ENCODE measurements at places on chromosomes 5 and 9.

DNA sequence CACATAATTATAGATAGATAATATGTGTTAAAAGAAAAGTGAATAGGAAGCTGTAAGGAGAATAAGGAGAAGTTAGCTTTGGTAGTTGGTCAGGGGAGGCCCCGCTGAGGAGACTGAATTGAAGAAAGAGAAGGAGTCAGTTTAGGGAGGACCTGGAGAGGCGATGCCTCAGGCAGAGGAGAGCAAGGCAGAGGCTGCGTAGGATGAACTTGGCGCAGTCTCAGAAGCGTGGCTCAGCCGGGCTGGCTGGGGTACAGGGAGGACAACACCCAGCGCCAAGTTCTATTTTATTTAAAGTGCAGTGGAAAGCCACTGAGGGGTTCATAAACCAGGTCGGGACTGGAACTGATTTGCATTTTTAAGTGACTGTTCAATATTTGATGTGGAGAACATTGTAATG, 68.5 kb downstream of the PTCD2 start:
- DNase-seq, result no peak

DNA sequence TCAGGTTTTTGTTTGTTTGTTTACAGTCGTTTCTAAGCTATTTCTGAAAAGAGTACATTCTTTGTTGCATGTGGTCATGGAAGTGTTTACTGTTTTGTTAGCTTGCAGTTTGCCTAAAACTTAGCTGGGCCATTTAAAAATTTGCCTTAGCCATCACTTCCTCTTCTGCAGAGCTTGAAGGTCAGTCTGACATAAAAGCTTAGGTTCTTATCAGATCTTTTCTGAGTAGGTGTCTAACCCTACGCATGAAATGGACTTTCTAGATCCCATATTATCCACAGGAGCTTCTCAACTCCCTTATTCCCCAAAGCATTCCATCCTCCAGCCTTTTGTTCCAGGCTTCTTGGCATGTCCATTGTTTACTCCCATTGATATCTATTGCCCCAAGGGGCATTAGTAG, 90.3 kb downstream of the AP3B1 start:
- DNase-seq, result no peak

- no peak for DNase-seq
Measured at GRCh38 chr5:172559004-172559932, 81.8 kb upstream of the NEURL1B start.

DNA sequence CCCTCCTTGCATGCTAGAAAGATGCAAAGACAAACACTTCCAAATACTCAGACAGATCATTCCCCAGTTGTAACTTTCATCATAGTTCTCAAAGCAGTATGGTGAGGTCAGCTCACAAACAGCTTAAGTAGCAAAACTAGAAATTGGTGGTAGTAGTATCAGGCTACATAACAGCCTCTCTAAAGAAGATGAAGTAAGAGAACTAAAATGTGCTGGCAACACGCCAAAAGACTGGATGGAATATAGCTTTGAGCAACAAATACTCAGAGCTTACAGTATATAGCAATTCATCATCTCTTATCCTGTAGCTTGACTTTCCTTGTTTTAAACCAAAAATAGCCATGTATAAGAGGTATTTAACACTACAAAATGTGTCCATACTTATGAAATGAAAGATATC, 7.5 kb downstream of the PFDN1 start:
- DNase-seq, result no peak

DNA sequence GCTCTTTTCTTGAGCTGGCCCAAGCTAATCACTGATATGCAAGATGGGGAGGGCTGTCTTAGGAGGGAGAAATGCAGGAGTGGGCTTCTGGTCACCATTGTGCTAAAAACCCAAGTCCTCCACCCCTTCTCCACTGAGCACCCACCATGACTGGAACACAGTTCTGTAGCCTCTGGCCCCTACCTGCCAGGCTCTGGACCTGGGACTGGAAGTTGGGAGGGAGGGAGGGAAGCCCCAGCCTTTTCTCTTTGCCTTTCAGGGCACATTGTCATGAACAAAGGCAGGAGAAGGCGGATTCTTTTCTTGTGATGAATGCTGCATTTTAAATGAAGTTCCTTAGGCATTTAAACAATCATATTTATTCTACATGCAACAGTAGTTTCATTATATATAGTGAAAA, 559.1 kb upstream of the TRPC7 start:
- DNase-seq, result no peak
